ENCODE measurements at places on chromosomes 3 and 15.

GRCh38 chr3:141413391-141413790, 45.1 kb downstream of the ZBTB38 start:
- DNase-seq, result no peak

DNA sequence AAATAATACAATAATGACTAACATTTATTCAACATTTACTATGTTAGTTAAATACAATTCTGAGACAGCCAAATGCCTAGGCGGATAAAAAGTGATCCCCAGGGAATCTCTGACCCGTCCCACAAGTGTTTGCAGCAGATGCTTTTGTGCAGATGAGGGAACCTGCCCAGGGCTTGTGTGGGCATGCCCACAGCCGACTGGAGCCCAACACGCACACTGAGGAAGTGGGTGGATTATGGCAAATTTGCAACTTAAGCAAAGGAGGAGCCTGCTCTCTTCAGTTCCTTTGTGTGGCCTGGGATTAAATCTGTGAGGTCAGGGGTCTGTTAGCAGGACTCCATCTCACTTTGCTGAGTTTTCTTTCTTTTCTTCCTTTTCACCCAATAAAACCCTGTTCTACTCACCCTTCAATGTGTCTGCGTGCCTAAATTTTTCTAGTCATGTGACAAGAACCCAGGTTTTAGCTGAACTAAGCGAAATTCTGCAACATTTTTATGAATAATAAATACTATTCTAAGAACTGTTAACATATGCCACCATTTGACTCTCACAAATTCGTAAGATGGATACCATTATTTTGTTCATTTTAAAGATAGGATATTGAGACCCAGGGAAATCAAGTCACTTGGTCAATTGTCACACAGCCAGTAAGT, 13.9 kb upstream of the RTP1 start:
- DNase-seq, result no peak

DNA sequence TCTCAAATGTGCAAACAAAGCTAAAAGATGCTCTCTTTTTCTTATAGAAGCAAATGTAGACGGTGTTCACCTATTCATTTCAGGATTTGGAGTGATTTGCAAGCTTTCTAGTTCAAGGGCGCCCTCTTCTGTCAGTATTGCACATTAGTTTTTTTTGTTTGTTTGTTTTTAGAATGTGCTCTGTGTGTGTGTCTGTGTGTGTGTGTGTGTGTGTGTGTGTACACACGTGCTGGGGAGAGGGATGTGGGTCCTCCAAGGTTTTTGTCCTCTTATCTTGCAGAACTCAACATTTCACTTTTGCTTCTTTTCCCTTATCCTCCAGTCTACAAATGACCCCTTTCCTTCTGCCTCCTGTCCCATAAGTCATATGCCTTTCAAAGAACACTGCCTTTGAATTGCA, 23.5 kb downstream of the DNAH1 start:
- peak; percentile 7 for DNase-seq

GRCh38 chr15:46080016-46080415, 445.2 kb downstream of the SQOR start:
- DNase-seq, result no peak

DNA sequence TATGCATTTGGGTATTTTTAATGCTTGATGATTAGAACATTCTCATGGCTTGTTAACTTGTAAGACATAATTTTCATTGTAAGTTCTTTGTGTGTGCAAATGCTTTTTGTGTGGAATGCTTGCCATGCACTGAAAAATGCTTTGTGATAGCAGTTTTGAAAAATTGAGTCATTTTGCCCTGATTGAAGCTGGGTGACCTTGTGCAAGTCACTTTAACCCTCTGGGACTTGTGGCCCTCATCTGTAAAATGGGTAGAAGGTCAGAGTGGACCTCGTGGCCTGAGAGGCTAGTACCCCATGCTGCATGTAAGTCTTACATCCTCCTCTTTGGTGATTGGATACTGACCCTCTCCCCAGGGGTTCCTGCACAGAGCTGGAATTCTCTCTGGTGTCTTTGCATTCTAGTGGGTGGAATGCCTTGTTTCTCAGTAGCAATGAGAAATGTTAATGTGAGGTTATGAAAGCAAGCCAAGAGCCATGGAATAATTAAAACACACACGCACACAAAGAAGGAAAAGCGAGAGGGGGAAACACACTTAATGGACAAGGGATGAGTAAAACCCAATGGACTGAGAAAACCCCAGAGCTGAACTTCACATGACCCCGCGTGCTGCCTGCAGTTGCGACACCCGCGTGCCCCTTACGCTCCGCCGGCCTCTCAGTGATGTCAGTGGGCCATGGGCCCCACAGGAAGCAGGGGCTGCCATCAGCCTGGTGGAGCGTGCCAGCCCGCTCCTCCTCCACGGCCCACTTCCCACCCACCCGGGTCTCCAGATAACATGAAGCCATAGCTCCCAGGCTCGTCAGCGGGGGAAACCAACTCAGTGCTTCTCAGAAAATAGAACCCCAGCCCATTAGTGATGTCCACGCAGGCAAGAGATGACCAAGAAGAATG, 44.0 kb downstream of the SMAD3 start:
- no peak for DNase-seq

DNA sequence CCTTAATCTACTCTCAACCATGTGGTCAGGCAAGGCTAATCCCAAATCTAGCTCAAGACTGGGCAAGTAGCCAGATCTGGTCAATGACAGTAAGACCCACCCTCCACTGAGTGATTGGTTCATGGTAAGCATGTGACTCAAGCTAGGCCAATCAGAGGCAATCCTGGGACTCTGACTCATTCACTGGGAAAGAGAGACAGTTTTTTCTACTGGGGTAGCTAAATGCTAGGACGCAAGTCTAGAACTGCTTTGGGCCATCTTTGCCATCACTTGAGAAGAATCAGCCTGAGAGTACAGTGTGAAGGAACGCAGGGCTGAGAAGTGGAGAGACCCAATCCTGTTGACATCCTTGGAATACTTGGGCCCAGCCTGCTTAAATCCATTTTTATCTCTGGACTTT, 9.4 kb upstream of the RAD18 start:
- DNase-seq, result no peak

GRCh38 chr15:32733281-32733680, 15.5 kb downstream of the GREM1 start:
- DNase-seq, result no peak

- no peak for DNase-seq
These were observed 243.8 kb downstream of the PDZRN3 start for GRCh38 chr3:73380735-73381532.

GRCh38 chr15:64314456-64314855, 41.5 kb downstream of the CSNK1G1 start:
- DNase-seq, result no peak

DNA sequence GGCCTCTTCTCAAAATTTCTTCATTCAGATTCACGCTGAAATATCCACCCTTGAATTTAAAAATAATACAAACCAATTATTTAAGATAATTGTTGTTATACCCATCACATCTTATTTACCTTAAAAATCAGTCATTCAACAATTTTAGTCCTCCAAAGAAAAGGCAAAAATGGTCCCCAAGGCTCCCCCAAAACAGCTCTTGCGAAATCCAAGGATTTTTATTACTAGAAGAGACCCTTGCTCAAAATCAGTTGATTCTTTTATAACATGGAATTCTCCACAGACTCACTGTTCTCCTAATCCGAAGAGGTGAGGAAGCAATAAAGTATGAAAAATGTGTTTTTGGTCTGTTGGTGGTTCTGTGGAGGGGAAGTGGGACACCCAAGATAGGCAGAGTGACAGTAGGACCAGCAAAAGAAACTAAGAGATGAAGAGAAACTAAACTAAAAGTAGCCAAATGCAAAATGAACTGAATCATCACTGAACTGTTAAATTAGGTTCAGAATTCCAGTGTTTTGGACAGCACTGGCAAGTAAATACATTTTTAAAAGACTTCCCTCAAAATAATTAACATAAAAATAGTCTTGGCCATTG, 19.1 kb upstream of the PLCH1 start:
- no peak for DNase-seq

DNA sequence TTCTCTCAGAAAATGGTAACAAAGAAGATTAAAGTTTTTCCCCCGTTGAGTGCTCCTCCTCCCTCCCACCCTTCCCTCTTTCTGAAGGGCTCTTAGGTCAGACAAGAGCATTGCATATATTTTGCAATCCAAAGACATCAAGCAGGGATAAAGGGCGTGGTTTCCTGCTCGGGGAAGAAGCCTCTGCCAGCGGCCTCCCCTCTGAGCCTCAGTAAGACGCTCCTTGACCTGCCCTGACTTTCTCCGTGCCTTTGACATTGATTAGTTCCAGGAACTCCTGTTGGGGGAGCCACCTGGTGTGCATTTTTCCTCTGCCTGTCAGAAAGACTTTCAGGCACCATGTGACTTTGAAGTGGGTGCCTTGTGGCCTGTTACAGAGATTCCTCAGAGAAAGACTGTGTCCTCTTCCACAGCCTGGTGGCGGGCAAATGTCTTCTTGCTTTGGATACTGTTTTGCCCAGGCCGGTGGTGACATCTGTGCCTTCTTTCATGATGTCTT, 87.2 kb upstream of the TBL1XR1 start:
- no peak for DNase-seq

GRCh38 chr3:2300938-2301337, 202.3 kb downstream of the CNTN4 start:
- DNase-seq, result no peak

- DNase-seq, result no peak
These were observed 192.7 kb upstream of the KCNMB2 start for GRCh38 chr3:178343433-178344038.

GRCh38 chr3:143207338-143207961, 87.9 kb downstream of the CHST2 start:
- no peak for DNase-seq

DNA sequence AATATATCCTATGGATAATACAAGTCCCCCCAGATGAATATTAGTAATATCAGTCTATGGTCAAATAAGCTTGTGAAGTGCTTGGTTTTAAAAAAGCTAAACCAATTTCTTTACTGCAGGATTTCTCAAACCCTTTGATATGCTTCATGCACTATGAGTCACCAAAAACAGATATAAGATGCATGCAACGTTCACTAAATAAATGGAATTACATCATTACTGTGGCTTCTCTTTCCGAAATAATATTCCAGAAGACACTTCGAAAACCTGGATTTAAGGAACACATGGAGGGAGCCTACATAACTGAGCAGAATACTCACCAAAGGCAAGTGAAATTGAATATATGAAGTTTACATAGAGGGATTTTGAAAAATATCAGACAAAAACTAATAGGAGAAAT, 126.3 kb upstream of the ABI3BP start:
- DNase-seq, result no peak

DNA sequence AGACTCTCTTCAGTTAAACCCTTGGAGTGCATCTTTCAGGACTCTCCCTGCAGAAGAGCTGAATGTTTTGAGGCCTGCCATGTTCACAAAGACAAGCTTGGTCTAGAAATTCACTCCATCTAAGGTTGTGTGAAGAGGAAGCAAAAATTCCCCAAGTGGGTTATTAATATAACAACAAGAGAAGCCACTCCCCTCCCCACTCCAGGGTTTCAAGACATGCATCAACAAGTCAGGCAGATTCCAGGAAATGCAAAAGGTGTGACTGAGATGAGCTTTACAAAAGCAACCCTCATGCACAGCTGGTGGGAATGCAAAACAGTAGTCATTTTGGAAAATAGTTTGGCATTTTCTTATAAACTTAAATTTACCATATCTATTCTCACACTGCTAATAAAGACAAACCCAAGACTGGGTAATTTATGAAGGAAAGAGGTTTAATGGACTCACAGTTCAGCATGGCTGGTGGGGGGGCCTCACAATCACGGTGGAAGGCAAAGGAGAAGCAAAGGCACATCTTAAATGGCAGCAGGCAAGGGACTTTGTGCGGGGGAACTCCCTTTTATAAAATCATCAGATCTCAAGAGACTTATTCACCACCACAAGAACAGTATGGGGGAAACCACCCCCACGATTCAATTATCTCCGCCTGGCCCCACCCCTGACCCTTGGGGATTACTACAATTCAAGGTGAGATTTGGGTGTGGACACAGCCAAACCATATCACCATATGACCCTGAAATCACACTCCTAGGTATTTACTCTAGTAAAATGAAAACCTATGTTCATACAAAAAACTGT, 31.3 kb downstream of the TARS3 start:
- no peak for DNase-seq

- no peak for DNase-seq
These were observed 120.7 kb upstream of the TOPAZ1 start for GRCh38 chr3:44120721-44121582.

DNA sequence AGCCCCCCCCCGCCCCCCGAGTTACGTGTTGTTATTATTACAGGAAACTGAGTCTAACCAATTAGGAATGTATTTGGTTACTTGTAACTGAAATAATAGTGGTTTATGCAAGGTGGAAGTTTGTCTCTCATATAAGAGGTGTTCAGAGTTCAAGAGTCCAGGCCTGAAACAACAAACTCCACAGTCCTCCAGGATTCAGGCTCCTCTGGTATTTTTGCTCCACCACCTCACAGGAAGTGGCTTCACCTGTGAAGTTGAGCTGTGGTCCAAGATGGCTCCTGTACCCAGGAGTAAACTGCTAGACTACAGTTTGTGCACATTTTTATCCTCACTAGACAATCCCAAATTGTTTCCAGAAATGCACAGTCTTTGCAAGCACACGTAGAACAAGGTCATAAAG, 27.3 kb downstream of the MOBP start:
- no peak for DNase-seq

DNA sequence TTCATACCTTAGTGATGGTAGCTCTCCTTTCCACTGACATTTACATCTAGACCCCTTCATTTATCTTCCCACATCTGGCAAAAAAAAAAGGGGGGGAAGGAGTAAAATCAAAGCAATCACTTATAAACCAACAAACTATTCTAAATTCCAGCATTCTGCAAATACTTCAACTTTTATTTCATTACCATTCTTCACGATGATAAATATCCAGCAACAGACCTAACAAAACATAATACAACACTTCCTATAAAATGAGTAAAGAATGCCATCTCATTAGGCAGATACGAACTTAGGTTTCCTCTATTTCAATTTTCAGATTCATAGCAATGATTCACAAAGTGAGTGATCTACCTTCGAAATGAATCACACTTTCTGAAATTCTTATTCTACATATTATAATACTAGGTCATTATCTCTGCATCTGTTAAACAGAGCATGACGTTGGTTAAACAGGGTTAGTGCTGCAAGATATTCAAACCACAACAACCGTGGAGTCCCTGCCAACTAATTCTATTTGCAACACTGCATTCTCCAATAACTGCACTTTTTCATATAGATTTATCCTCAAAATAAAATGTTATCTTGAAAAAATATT, at the start of gene LRRFIP2:
LRRFIP2 (minus strand) TSS at position 51 of the 595 bp plus-strand sequence. CDS start 25,599 bp downstream, outside the sequence.
- no peak for DNase-seq

Measured in stimulated activated CD8-positive, alpha-beta memory T cell treated with anti-CD3 and anti-CD28 coated beads, Interleukin-7, amount 100 ng/mL, for 4 hours (primary cell).